Central memory CD4-positive, alpha-beta T cell (primary cell): ENCODE measurements at places on chromosomes 16 and 17.

DNA sequence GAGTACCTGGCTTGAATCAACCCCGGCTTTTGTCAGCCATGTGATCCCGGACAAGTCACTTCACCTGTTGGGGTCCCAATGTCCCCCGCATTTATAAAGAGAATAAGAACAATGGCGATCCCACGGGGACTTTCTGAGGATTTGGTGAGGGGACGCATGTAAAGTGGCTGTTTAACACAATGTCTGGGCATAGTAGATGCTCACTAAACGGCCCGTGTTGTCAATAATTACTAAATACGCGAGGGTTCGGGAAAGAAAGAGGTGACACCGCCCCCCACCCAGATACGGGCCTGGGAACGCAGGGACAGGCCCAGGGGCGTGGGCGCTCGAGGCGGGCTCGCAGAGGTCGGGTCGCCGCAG lies 1.8 kb downstream of the SYNGR3 start:
- DNase-seq, result no peak

DNA sequence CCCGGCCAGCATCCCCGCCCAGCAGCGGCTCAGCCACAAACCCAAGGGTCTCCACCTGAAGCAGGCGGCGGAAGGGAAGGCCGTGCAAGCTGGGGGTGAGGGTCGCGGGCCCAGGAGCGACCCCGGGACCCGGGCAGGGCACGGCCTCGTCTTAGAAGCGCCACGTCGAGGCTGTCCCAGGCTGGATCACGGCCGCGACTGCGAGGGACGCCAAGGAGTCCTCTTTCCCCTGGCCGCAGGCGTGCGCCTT lies 538 bp upstream of the CCNF start:
- no peak for DNase-seq

DNA sequence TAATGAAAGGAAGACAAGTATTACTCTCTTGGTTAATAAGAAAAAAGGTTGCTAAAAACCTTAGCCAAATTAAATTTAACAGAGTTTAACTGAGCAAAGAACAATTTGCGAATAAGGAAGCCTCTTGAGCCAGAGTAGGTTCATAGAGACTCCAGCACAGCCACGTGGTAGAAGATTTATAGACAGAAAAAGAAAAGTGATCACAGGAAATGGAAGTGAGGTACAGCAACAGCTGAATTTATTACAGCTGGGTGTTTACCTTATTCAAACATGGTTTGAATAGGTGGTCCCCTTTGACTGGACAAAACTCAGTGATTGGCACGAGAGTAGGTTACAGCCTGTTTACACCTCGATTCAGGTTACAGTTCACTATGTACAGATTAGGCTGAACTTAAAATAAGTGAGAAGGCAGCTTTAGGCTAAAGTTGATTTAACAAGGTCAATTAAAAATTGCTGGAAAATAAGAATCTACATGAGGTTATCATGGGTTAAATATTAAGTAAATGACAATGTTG lies 3.3 kb upstream of the CCL15 start:
- DNase-seq, result no peak

DNA sequence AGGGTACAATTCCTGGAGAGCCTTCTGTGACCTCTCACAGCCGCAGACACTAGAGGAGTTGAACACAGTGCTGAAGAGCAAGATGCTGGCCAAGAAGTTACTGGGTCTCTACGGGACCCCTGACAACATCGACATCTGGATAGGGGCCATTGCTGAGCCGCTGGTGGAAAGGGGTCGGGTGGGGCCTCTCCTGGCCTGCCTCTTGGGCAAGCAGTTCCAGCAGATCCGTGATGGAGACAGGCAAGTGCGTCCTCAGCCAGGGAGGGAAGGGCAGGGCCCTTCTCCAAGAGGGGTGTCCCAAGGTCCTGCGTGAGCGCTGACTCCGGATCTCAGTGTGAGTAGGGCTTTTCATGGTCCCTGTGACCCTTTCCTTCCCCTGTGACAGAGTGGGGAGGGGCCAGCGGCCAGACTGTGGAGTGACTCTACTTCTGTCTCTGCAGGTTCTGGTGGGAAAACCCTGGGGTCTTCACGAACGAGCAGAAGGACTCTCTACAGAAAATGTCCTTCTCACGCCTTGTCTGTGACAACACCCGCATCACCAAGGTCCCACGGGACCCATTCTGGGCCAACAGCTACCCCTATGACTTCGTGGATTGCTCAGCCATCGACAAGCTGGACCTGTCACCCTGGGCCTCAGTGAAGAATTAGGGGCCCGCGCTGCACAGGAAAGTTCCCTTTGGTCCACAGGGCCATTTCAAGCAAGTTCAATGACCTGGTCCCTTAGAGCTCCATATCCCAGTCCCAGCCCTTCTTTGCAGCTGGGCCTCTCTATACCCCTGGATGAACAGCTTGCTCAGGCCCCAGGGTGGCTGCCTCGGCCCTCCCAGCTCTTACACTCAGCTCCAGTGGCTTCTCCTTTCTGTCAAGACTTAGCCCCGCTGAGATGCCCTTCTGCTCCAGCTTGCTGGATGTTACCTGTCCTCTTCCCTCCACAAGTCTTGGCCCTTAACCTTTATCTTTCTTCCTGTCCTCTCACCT lies 13.1 kb downstream of the MPO start:
- DNase-seq, result no peak

DNA sequence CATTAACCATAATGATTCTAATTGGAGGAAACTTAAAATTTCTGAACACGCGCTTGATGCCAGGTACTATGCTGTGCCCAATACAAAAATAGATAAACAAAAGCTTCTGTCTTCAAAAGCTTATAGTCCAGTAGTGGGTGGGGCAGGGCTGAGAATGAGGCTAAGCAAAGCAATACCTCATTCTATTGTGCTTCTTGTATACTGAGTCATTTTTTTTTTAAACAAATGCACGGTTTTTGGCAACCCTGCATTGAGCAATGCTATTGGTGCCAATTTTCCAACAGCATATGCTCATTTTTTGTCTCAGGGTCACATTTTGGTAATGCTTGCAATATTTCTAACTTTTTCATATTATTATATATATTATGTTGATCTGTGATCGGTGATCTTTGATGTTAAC lies 34.7 kb upstream of the HNF1B start:
- DNase-seq, result no peak

DNA sequence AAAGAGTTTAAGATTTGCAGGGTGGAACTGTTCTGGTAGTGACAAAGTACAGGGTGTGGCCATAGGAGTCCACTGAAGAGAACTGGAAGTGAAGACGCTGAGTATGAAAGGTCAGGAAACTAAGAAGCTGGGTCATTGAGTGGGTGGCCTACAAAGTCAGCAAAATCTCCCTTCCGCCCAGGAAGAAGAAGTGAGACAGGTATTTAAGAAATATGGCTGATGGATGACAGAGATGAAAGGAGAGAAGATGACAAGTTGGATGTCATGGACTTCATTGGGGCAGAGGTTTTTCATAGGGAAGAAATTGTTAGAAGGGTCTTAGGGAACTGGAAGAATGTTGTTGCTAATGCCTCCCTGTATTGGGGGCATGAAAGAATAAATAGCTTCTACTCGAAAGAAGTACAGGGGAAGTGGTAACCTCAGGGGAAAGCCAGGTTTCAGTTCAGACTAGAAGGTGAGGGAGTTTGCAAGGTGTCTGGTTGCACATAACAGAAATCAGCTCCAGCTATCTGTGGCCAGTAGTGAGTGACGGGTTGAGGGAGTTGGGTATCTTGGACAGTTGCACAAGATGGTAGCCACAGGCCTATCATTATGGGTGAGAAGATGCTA lies 33.6 kb upstream of the MED13 start:
- no peak for DNase-seq
